ENCODE measurements at places on chromosomes 7 and 10.

GRCh38 chr10:53239873-53240272 is 467.3 kb upstream of the MBL2 start:
- DNase-seq = peak; percentile 43

DNA sequence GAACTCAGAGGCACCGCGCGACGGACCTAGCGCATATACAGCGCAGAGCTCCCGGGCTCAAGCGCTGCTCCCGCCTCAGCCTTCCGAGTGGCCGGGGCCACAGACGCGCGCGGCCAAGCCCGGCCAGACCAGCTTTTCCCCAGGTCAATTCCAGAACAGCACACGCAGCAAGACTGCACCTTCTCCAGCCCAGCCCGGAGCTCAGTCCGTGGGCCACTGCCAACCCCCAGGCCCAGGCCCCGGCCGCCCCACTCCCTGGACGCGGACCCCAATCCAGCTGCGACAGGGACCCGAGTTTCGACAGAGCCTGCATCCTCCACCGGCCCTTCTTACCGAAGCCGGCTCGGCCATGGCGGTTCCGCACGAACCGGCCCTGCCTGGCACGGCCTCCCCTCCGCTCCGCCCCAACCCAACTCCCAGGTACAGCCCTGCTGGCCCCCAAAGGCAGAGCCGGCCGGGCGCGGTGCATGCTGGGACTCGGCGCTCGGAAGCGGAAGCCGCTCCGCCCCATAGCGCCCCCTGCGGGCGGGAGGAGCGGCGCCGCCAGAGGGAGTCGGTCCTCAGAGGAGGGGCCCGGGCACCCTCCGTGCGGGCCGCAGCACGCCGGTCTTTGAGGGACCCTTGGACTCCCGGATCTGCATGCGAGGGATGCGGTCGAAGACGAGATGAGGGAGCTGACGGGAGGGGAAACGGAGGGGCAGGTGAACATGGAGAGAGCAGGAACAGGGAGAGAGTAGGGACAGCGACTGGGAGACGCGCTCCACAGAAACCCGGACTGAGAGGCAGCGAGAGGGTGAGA is at the start of gene ZNF425:
TSS of gene ZNF425 (minus strand) at position 462 of the 799 bp plus-strand sequence. CDS start at position 351, 111 bp downstream.
- peak; percentile 95 for DNase-seq

GRCh38 chr7:80207501-80207900 is 72.9 kb downstream of the GNAI1 start:
- no peak for DNase-seq

- DNase-seq = no peak
Measured at GRCh38 chr10:107647462-107647861, 483.0 kb upstream of the SORCS1 start.

- peak; percentile 59 for DNase-seq
Measured at GRCh38 chr7:116525298-116525912, 569 bp downstream of the CAV1 start.

GRCh38 chr7:66617295-66617694 is 11.4 kb upstream of the KCTD7 start:
- DNase-seq = no peak

DNA sequence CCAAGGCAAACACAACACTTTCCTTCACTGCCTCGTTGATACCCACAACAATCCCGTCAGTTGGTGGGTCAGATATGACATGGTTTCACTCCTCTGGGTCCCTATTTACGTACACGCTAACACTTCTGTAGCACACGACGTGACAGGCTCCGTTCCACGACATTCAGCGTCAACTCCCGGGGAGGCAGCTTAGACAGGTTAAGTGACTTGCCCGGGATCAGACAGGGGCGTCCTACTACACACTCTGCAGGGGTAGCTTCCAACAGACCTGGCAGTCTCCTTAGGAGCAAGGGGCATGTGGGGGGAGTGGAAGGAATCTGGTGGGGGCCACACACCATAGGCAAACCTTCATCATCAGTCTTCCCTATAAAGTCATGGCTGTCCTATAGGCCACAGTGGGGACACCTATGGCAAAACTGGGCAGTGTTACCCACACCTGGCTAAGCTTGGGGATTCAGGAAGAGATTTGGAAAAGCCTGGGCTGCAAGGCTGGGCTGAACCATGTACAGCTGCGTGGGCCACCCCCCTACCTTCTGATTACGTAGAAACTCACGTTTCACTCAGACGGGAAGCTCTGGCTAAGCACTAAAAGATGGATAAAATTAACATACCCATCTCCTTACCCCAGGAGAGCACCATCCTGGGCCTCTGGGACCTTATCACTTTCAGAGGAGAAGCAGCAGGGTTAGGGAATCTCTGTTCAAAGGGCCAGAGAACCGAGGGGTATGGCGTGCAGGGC is 2.0 kb downstream of the TYSND1 start:
- no peak for DNase-seq

GRCh38 chr10:53990799-53991238 is 810.2 kb downstream of the PCDH15 start:
- DNase-seq = no peak

GRCh38 chr7:121372376-121373010 is 23.6 kb downstream of the FAM3C start:
- peak; percentile 61 for DNase-seq

DNA sequence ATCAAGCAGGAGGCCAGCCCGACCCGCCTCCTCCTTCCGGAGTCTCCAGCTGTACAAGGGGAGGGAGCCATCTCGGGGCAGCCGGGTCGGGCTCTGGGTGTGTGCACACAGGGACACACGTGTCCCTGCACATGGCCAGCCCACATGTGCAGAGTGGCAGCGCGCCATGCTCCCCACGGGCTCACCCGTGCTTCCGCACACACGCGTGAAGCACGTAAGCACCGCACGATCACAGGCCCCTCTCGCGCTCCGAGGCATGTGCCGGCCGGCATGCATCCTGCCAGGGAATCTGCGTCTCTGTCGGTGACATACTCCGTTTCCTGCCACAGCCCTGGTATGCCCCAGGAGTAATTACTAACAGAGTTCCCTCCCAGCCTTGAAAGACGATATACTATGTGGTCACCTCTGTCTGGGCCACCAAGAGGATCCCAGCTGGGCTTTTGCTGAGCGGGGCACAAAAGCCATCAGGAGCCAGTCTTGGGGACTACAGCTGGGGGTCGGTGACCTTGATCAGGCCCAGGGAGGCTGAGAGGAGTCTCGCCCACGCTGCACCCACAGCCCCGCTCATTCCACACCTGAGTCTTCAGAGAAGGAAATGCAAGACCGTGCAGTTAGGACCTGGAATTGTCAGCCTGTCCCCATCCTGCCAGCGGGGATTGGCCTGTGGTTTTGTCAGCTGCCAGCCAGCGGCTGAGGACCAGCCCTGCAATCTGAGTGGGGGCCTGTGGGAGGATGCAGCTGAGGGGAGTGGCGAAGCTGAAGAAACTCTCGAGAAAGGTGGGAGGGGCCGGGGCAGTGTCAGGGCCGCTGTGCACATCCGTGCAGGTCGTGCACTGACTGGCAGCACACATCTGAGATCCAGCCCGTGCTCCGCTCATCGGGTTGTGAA is 11.0 kb upstream of the LFNG start:
- peak; percentile 28 for DNase-seq

- no peak for DNase-seq
Measured at GRCh38 chr10:124601016-124601415, 139.4 kb downstream of the LHPP start.

DNA sequence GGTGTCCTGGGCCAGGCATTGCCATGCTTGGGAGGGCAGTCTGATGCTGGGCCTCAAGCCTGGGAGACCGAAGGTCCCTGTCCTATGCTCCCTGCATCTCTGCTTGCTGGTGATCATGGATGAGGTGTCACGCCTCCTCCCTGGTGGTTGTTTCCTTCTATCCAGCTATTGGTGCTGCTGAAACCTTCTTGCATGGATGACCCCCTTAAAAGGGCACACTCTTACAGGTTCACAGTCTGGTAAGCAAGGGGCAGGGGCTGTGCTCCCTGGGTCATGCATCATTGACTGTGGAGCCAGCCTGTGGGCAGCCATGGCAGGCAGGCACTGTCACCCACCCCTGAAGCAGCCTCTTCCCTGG is 36.8 kb upstream of the SLC29A3 start:
- DNase-seq = no peak

- DNase-seq = no peak
Measured at GRCh38 chr10:118520116-118520742, 75.2 kb downstream of the PRLHR start.

DNA sequence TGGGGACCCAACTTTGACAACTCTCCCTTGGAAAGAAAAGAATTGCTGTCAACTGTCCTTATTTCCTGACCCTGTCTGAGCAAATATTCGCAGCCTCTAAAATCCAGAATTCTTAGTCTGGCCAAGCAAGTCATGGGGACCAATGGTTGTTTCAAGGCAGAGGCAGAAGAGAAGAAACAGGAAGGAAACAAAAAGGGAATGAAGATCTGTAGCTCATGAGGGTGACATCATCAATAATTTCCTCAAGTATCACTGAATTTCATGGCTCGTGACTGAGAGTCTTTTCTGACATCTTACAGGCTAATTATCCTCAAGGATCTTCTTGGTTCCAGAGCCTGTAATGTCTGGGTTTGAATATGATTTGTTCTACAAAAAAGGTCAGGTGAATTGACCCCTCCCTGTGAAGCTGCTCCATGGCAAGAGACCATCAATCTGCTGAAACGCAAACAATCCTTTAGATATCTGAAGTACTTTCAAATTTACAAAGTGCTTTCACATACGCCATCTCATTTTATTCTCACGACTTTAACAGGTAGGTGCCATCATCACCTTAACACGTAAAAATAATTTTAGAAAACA is 5.8 kb downstream of the CDK6 start:
- DNase-seq = peak; percentile 6

- DNase-seq = no peak
Measured at GRCh38 chr10:17464545-17464944, 10.2 kb upstream of the ST8SIA6 start.

GRCh38 chr7:45968312-45968711 is 47.2 kb upstream of the IGFBP3 start:
- no peak for DNase-seq

DNA sequence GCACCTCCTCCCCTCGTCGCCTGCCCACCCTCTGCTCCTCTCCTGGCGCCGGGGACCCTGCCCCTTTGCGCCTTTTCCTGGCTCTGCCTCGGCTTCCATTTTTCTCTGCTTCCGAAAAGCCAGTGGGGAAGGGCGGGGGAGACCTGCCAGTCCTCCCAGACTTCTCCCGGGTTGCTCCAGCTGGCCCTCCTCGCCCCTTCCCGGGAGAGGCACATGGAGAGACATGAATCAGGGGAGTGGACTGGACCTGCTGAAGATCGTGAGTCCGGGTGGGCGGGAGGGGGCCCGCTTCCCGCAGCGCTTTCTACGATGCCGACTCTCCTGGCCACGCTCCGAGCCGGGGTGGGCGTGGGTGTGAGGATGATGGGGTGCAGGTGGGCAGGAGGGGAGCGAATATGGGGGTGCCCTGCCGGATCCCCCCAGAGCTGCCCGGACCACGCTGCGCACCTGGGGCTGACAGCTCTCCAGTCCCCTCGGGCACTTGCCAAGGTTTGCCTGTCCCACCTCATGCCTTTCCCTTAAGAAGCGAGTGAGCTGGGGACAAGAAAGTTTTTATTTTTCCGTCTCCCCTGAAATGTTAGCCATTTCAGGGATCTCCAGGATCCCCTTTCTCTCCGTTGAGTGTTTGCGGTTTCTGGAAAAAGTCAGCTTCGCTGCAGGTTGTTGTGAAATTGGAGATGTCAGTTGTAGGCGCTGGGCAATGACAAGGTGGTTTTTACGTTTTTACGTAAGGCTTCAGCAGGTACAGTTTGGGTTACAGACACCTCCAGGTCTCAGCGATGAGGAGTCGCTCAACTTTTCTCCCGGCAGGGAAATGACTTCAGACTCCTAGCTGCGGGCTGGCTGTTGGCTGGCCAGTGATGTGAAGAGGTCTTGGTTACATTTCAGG is 977 bp downstream of the CACNB2 start:
- DNase-seq = no peak

- no peak for DNase-seq
Measured at GRCh38 chr7:24968165-24968564, 11.8 kb downstream of the OSBPL3 start.

GRCh38 chr7:73652541-73652949 is 15.1 kb upstream of the VPS37D start:
- no peak for DNase-seq

DNA sequence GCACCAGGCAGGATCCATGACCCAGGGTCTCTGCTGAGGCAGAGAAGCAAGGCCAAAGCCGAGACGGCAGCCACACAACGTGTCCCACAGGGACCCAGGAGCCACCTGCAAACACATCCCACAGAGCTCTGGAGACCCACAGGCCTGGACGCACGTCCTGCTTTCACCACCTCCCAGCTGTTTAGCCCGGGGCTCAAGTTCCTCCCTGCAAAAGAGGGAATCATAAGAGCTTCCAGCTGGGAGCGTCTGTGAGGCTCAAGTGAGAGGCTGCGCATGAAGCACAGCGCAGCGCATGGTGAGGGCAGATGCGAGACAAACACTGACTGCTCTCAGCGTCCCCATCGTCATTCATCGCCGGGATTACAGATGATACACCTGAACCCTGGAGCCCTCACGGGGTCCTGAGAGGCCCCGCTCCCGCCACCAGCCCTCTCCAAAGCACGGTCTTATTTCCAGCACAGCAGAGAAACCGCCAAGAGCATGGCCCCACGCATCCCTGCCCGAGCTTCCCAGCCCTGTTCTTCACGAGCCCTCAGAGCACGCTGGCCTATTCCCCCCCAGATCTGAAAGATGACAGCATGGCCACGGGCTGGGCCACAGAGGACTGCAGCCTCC is 88.7 kb downstream of the MAD1L1 start:
- DNase-seq = peak; percentile 96

DNA sequence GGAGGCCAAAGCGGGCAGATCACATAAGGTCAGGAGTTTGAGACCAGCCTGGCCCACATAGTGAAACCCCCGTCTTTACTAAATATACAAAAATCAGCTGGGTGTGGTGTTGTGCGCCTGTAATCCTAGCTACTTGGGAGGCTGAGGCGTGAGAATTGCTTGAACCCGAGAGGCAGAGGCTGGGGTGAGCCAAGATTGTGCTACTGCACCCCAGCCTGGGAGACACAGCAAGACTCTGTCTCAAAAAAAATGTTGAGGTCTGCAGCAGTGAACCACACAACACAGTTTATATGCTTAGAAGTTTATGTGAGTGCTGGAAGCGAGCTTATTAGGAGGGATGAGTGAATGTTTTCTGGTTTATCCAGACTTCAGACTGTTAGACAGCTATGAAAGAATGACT is 10.4 kb downstream of the LHPP start:
- no peak for DNase-seq

GRCh38 chr10:70587045-70587658 is 15.4 kb downstream of the PRF1 start:
- DNase-seq = no peak
